Central memory CD8-positive, alpha-beta T cell (primary cell): ENCODE measurements at places on chromosomes 1 and 21.
A peak's percentile ranks its signal among the peaks of the same experiment; 100 is the strongest.

DNA sequence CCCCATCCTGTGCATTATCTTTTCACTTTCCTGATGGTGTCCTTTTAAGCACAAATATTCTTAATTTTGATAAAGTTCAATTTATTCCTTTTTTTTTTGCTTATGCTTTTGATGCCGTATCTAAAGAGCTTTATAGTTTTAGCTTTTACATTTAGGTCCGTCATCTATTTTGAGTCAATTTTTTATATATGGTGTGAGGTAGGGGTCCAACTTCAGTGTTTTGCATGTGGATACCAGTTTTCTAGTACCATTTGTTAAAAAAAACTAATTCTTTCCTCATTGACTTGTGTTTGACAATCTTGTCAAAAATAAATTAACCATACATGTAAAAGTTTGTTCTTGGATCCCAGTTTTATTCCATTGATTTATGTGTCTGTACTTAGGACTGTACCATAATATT is 4.9 kb downstream of the MTF2 start:
- no peak for DNase-seq

DNA sequence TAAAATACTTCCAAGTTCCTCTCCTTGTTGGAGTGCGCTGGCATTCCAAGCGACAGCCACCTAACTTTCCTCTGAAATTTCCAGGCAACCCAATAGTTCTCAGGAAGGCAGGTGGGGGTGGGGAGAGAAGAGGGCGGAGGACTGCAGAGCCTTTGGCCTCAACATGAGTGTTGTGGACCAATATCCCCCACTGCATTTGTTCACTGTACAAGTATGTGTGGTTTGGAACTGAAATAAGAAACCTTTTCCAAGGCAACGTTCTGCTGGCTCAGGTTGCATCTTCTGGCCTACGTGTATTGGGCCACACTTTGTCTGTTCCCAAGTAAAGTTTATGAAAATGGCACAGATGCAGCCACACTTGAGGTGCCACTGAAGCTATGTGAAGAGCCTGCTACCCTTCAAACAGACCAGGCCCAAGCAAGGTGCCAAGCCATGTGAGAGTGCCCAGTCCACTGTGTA is 153.4 kb downstream of the DHRS3 start:
- DNase-seq, result no peak

GRCh38 chr1:94255476-94255875 is 18.1 kb upstream of the ARHGAP29 start:
- DNase-seq, result no peak

DNA sequence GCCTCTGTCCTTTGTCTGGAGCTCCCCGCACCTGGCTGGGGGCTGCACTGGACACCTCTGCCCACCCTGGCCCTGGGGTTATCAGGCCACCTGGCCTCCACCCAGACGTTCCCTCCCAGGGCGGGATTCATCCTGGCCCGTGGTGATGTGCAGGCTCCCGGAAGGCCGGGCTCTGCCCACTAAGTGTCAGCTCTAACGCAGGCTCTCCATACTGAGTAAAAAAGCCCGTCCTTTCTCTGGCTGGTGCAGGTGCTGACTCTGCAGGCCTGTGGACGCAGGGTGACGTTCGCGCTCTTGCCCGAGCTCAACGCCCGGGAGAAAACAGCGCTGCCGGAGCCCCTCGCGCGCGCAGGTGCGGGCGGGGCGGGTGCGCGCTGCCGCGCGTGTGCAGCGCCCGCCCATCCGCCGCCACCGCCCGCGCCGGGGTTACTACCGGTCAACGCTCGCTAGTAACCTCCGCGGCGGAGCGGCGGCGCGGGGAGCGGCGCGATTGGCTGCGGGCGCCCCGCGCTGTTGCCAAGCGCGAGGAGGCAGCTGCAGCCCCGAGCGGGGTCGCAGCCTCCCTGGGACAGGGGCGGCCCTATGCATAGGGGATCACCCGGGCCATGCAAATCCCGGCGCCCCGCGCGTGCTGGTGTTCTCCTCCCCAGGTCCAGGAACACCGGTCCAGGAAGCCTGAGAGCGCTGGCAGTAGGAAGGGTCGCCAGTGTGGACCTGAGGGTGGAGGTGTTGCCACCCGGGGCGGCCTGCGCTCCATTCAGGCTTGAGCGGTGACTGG is 15.7 kb downstream of the ABCG1 start:
- peak; percentile 75 for DNase-seq
